ENCODE measurements at places on chromosomes 7 and 10. TPM values are rescaled to one million over a fixed set of nuclear protein-coding genes. Genes with fewer than 3 reads are reported as not detected.

DNA sequence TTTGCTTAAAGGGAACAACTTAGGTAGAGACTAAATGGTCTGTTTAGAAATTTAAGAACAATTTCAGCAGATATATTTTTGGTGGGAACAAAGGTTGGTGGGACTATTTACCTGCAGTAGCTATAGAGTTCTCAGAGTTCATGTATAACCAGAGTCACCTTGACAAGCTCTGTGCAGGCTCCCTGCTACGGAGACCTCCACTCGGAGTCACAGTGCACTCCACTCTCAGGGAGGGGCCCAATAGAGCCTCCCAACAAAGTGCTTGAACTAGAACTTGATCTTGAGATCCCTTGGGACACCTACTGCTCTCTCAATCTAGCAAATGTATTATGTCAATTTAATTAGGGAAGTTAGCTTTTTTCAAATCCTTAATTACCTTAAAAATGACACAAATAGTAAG, 2.3 kb downstream of the MYPN start:
- peaks cover 10% of the 10 kb centered on the region for H3K4me1 ChIP-seq
- no peak overlapping the region for H3K4me3 ChIP-seq
- DNase-seq, result no peak
- H3K27me3 ChIP-seq, result no peaks in the 10 kb centered on the region
- H3K36me3 ChIP-seq, result no peaks in the 10 kb centered on the region

DNA sequence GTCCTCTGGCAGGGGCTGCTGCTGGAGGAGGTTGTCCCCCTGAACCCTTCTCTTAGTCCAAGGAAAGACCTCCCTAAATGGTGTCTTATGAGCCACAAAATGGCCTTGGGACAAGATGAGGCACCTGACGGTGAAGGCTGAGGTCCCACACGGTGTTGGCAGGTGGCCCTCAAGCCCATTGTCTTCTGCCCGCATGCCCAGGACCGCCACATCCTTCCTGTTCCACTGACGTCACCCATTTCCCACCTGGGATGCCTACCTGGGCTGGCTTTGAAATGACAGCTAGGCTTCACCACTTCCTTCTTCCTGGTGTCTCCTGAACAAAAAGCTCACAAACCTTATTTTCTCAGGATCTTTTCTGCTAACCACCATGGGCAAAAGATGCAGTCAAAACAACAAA, 2.1 kb upstream of the DMBT1 start:
- no peaks in the 10 kb centered on the region for H3K36me3 ChIP-seq
- no peak overlapping the region for H3K27ac ChIP-seq
- no peaks in the 10 kb centered on the region for H3K27me3 ChIP-seq
- DNase-seq, result no peak
- no peak overlapping the region for H3K4me3 ChIP-seq

DNA sequence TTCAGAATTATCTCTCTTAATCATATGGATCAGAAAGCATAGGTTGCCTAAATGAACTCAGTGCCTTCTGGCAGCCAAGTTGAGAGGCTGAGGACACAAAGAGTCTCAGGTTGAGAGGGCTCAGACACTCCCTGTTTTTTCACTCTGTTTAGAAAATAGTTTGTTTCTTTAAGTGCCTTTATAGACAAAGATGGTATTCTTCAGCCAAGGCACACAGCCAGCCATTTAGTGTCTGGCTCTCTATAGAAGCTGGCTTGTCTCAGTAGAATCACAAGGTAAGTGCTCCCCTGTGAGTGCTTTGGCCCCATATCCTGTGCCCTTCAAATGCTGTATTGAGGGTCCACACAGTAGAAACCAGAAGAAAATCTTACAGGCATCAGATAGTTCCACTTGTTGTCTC, 3.6 kb downstream of the GPR158 start:
- H3K4me1 ChIP-seq, result peaks cover 11% of the 10 kb centered on the region
- no peak overlapping the region for H3K27ac ChIP-seq
- H3K36me3 ChIP-seq, result no peaks in the 10 kb centered on the region
- H3K27me3 ChIP-seq, result peaks cover 50% of the 10 kb centered on the region
- DNase-seq, result no peak
- H3K4me3 ChIP-seq, result no peak overlapping the region

GRCh38 chr7:130160455-130160854, 44.8 kb downstream of the TMEM209 start:
- DNase-seq, result no peak
- H3K4me1 ChIP-seq, result no peaks in the 10 kb centered on the region
- no peak overlapping the region for H3K4me3 ChIP-seq
- no peaks in the 10 kb centered on the region for H3K27me3 ChIP-seq
- H3K27ac ChIP-seq, result no peak overlapping the region

GRCh38 chr7:781936-782529, 50.2 kb upstream of the SUN1 start:
- H3K27me3 ChIP-seq, result no peaks in the 10 kb centered on the region
- peak overlapping the region; percentile 32 for H3K27ac ChIP-seq
- peaks cover 53% of the 10 kb centered on the region for H3K36me3 ChIP-seq

DNA sequence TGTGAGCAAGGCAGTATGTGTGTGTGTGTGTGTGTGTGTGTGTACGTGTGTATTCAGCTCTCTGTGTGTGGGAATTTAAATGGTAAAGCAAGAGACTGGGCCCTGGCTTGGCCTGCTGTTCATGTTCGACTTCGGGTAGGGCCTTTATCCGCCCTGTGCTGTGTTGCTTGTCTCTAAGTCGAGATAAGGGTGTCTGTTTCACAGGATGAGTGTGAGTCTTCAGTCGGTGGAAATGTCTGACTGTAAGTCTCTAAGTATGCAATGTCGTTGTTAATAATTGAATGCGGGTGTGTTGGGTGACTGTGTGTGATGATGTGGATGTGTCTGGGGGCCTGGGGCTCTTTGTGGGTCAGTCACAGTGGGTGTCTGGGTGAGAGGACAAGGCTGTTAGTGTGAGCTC, 34.8 kb downstream of the HIF1AN start:
- no peaks in the 10 kb centered on the region for H3K36me3 ChIP-seq
- peaks cover 28% of the 10 kb centered on the region for H3K27me3 ChIP-seq
- no peaks in the 10 kb centered on the region for H3K4me1 ChIP-seq
- no peak for DNase-seq
- no peak overlapping the region for H3K4me3 ChIP-seq

DNA sequence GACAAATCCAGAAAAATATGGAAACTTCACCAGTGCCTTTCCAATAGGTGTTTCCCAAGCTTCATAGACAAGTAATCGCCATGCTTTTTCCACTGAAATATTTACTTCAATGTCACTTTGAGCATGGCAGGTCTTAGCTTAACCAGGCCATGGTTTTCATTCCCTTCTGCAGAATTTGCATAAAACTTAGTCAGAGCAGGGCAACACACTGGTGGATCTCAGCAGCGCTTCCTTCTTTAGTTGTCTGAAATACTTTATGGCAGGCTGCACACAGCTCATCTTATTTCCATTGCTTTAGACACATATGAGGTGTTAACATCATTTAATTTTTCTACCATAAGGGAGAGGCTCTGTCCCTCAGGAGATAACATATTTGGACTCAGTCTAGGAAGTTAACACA, 102.9 kb upstream of the AHR start:
- no peak for DNase-seq
- H3K4me3 ChIP-seq, result no peak overlapping the region
- peaks cover 3% of the 10 kb centered on the region for H3K4me1 ChIP-seq
- no peaks in the 10 kb centered on the region for H3K27me3 ChIP-seq
- H3K27ac ChIP-seq, result no peak overlapping the region

DNA sequence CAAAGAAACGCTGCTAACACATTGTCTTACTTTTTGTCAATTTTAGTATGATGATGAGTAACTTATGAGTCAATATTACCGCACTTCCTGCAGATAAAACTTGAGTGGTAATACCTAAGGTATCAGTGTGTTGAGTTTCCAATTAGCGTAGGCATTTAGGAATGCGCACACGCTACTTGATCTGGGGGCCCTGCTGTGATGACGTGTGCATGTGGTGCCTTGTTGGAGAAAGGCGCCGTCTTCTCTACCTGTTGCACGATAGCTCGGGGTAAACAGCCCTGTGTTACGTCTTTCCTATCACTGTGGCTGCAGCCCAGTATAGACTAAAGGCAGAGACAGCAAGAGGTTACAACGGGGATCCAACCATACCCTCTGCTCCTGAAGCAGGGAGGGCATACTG, 476.8 kb upstream of the ADARB2 start:
- H3K4me1 ChIP-seq, result peaks cover 12% of the 10 kb centered on the region
- no peaks in the 10 kb centered on the region for H3K36me3 ChIP-seq
- no peak overlapping the region for H3K27ac ChIP-seq
- no peak for DNase-seq
- no peak overlapping the region for H3K4me3 ChIP-seq

The FXYD4 gene
- total RNA-seq, result not detected

The PNLIPRP3 gene
- total RNA-seq, result not detected

The ADAP1 gene
- 4.3 TPM for total RNA-seq

The BAIAP2L1 gene
- 37.5 TPM for total RNA-seq

The HSPA12A gene
- 5.2 TPM for total RNA-seq

The ZNF680 gene
- 13.9 TPM for total RNA-seq

The RNF32 gene
- total RNA-seq, result 1.3 TPM
